ENCODE measurements at places on chromosomes 4 and X.

DNA sequence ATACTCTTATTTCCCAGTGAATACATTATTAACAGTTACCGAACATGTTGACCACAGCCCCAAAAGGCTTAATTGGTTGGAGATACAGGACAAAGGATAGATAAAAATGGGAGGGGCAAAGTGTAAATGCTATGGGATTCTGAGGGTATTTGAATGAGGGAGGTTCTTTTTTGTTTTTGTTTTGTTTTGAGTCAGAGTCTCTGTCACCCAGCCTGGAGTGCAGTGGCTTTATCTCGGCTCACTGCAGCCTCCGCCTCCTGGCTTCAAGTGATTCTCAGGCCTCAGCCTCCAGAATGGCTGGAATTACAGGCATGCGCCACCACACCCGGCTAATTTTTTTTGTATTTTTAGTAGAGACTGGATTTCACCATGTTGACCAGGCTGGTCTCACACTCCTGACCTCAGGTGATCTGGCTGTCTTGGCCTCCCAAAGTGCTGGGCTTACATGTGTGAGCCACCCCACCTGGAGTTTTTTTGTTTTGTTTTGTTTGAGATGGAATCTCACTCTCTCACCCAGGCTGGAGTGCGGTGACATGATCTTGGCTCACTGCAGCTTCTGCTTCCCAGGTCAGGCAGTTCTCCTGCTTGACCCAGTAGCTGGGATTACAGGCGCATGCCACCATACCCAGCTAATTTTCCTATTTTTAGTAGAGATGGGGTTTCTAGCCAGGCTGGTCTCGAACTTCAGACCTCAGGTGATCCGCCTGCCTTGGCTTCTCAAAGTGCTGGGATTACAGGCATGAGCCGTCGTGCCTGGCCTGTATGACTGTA lies 9.0 kb downstream of the UBE2K start:
- DNase-seq: no peak

DNA sequence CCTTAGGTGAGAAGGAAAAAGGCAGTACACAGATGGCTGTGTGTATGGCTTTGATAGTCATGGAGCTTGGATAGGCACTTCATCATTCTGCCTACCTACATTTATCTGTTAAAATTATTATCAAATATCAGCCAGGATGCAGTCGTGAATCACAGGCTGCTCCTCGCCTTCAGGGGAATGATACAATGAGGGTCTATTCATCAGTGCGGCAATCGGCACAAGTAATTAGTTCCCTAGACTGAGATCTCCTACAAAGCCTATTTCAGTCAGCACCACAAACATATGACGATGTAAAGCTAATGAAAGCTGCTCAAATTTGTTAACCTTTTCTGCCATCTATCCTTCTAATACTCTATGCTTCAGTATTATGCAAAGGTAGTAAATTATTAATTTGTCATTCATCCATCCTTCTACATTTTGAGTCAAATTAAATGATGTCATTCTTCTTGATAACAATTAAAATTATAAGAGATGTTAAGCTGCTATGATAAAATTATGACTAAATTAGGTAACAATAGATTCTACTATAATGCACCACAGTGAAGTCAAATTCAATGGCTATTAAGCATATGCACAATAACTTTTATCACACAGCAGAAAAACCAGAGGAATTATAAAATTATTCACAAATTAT lies 19.0 kb downstream of the MAB21L2 start:
- DNase-seq: no peak

DNA sequence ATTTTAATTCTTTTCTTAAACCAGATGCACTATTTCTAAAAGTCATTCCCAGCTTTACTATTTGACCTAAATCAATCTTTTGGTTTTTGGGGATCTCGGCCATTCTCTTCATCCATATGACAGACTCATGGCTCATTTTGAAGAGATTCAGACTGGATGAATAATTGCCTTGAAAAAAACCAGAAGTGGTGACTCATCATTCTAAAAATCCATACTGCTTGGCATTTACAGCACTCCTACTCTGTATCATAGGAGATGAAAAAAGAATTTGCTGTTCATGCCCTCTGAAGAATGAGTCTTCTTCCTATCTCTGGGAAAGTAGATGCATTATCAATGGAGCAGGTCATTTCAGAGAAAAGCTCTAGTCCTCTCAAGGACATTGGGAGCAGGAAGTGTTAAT lies 220.5 kb upstream of the RPS6KA3 start:
- DNase-seq: no peak

GRCh38 chrX:124497386-124497785 lies 151.0 kb downstream of the SH2D1A start:
- DNase-seq: no peak
